CD14-positive monocyte (primary cell): ENCODE measurements at places on chromosomes 5 and 9.

GRCh38 chr9:122777935-122778627 is 10.7 kb upstream of the OR5C1 start:
- DNase-seq = no peak

- DNase-seq = no peak
Measured at GRCh38 chr9:85213650-85214607, 527.8 kb downstream of the AGTPBP1 start.

GRCh38 chr9:1272488-1272887 is 222.3 kb downstream of the DMRT2 start:
- no peak for DNase-seq

DNA sequence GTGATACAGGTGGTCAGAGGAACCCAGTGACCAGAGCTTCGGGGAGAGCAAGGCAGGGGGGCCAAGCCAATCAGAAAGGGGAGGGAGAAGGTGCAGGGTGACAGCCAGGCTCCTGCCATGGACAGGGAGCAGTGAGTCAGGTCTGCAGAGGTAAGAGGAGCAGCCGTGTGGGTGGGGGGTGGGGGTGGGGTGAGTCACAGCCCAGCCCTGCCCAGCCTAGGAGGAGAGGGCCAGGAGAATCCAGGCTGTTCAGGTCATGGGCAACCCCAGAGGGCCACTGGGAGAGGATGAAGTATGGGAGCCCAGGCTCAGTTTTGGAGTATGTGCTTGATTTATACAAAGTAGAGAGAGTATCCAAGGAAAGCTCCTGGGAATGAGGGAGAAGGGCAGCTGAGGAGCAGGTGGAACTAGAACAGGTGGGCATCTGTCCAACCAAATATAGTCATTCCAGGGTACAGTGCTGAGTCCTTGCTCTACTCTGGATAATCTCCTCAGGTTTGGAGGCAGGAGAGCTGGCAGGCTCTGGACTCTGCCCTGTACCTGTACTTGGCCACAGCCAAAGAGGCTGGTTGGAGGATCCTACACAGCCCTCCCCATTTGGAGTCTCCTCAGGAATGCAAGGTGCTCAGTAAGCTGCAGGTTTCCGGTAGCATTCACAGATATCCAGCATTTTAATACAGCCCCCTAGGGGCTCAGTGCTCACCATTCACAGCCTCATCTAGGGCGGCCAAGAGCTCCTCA is 1.6 kb downstream of the HBEGF start:
- peak; percentile 31 for DNase-seq

GRCh38 chr5:17329571-17329970 is 112.1 kb downstream of the BASP1 start:
- DNase-seq = no peak

DNA sequence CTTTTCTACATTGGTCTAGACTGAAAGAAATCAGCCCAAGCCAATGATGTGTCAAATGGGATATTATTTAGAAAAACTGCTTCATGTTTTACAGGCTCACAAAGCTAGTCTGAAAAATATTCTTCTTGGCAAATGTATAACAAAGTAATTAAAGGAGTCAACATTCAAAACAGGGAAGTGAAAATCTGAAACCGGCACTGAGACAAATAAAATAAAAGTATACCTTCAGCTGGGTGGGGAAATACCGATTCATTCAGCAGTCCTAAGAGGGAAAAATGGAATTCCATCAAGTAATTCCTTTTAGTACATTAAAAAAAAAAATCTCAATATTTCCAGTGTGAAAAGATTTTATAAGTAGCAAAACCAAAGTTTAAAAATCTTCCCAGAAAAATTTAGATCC is 259.6 kb upstream of the SLC24A2 start:
- DNase-seq = no peak

DNA sequence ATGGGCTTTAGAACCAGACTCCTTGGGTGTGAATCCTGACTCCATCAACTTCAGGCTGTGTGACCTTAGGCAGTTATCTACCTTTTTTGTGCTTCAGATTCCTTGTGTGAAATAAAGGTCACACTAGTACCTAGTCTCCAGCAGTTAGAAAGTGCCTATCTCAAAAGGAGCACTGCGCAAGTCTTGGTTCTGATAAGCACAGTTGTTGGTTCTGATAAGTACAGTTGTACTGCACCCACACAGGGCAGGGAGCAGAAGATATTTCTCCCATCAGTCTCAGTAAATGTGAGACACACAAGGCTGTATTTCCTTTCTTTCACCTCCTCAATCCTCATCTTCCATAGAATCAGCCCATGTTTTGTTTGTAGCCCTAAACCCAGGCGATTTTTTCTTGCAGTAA is 116.6 kb upstream of the DPYSL3 start:
- DNase-seq = no peak

- no peak for DNase-seq
Measured at GRCh38 chr5:72908664-72909063, 47.2 kb upstream of the FCHO2 start.

DNA sequence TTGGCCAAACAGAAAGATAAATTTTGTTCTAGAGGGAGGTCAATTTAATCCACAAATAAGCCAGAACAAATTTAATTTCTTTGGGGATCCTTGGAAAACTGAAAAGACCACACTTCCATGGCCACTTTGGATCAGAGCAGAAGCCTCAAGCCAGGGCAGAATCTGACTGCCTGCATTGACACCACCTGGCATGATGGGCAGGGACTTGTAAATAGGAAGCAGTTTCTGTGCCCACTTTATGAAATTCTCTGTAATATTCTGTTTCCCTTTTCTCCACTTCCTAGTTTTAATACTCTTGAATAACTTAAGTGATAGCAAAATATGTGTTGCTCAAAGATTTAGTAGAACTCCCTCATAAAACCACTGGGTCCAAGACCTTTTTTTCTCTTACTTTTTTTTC is 6.7 kb upstream of the TMEM252 start:
- DNase-seq = peak; percentile 61

GRCh38 chr5:56993241-56993640 is 41.3 kb upstream of the MIER3 start:
- DNase-seq = no peak

GRCh38 chr5:154791535-154791934 is 36.4 kb downstream of the LARP1 start:
- DNase-seq = no peak

DNA sequence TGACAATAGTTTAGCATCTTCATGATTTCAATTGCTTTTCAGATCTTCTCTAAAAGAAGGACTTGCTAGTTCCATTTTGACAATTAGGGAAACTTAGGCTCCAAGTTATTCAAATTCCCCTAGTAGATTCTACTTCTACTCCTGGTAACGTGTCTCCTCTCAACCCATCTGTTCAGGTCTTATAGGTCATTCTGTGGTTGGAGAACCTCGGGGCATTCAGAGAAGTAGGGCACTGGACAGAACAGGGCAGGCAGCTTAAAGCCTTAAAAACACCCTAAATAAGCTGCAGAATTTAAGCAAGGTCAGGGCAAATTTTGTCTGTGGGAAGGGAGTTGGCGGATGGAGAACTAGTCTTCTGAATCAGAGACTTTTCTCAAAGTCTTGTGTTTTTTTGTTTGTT is 132.4 kb downstream of the TMEM174 start:
- no peak for DNase-seq
